ENCODE measurements at places on chromosomes 11 and 22.

DNA sequence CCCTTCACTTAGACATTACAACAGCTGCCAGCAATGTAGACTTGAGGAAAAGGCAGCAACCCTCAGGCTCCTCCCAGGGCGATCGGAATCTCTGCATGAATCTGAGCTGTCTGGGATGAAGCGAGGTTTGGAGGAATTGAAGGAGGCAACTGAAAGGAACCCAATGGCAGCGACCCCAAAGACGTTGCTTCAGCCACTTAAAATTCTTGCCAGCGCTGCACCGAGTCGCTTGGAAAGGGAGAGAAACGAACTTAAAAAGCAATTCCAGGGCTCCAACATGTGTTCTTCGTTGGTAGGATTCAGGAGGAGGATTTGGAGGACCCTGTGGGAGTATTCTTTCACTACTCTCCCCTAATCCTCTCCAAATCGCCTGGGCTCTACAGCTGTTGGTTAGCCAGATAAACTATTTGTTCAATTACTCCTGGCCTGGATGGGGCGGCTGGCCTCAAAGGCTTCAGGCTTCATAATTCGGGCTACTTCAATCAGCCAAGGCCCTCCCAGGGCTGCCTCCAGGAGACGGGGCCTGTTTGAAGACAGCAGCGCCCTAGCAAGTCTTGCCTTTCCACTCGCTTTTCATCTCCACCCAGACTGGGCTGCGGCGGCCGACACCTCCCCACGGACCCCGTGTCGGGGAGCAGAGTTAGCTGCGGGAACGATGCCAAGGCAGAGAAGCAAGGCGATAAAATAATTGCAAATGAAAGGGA, 72.4 kb upstream of the TMEM45B start:
- DNase-seq, result no peak

- DNase-seq, result no peak
These were observed 11.2 kb upstream of the MS4A6E start for GRCh38 chr11:60315871-60316270.

DNA sequence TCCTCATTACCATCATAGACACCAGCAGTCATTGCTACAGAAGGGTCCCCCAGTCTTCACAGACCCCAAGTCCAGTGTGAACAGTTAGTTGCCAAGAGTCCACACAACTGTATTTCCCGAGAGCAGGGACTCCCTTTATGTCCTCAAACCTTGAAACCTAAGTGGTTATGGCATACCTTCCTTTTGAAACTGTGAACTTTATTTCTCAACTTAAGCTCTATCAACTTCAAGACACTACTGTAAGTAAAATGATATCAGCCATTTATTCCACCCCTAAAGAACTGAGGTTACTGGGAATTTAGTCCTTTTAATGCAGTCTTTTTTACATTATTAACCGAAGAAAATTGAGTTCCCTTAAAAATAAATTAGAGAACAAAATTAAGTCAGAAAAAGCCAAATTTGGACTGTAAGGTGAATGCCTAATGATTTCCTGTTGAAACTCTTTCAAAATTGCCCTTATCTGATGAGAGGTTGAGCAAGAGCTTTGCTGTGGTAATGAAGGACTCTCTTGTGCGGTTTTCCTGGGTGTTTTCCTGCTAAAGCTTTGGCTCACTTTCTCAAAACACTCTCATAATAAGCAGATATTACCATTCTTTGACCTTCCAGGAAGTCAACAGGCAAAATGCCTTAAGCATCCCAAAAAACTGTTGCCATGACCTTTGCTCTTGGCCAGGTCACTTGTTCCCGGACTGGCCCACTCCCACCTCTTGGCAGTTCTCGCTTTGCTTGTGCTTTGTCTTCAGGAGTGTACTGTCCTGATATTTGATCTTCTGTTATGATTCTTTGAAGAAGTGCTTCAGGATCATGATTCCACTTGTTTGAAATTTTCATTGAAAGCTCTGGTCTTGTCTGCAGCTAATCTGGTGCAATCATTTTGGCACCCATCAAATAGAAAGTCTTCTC, 765.4 kb upstream of the ANO3 start:
- no peak for DNase-seq

DNA sequence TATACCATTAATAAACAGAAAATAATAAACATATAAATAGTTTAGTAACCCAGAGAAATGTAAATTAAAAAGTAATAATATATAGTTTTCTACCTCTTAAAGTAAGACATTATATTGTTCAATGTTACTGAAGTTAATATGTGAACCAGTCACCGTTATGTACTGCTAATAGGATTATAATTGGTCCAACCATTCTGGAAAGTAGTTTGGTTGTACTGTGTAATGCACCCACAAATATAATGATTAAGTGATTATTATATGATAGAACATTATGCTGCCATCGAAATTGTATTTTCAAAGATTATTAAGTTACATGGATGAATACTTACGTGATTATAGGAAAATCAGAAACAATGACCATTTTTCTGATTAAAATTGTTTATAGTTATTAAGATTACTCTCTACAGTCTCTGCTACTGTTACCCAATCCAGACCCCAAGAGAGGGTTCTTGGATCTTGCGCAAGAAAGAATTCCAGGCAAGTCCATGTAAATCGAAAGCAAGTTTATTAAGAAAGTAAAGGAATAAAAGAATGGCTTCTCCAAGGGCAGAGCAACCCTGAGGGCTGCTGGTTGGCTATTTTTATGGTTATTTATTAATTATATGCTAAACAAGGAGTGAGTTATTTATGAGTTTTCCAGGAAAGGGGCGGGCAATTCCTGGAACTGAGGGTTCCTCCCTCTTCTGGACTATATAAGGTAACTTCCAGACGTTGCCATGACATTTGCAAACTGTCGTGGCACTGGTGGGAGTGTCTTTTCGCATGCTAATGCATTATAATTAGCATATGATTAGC, 50.1 kb downstream of the ACER3 start:
- no peak for DNase-seq

- no peak for DNase-seq
These were observed 32.2 kb downstream of the CYTH4 start for GRCh38 chr22:37314315-37315074.

All from NCI-H345 (cell line).